ENCODE measurements at places on chromosomes 12 and 14. TPM values are rescaled to one million over a fixed set of nuclear protein-coding genes. Genes with fewer than 3 reads are reported as not detected.

- H3K4me1 ChIP-seq: no peaks in the 10 kb centered on the region
- no peaks in the 10 kb centered on the region for H3K27me3 ChIP-seq
- H3K4me3 ChIP-seq: no peak overlapping the region
- H3K36me3 ChIP-seq: no peaks in the 10 kb centered on the region
Measured at GRCh38 chr14:85122690-85123089, 407.3 kb upstream of the FLRT2 start.

DNA sequence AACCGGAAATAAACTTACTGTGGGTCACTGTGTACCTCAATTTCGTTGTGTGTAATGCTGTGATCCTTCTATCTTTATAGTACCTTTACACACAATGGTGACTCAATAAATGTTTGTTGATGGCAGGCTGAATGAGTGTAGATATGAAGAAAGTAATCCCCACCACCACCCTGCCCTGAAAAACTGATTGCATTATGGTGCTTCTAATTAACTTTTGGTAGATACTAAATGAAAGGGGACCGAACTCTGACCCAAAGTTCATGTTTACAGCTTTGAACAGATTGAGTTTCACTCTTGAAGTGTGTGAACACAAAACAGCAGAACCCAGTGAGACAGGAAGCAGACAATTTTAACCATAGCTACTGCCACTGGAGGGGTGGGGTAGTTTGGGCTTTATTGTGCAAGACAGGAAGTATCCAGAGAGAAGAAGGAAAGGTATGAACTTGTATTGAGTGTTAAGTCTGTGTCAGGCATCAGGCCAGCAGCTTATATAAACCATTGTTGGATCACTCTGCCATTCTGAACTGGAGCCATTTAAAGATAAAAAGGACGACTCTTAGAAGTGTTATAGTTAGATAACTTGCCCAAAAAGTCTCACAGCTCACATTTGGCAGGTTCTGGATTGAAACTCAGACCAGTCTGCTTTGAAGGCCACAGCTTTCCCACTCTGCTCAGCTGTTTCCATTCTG, 197.0 kb upstream of the AMIGO2 start:
- peak; percentile 72 for DNase-seq
- H3K27me3 ChIP-seq: no peaks in the 10 kb centered on the region
- no peaks in the 10 kb centered on the region for H3K36me3 ChIP-seq
- no peak overlapping the region for H3K27ac ChIP-seq
- peaks cover 12% of the 10 kb centered on the region for H3K4me1 ChIP-seq

AQP5 gene
- total RNA-seq: under 0.01 TPM

DNA sequence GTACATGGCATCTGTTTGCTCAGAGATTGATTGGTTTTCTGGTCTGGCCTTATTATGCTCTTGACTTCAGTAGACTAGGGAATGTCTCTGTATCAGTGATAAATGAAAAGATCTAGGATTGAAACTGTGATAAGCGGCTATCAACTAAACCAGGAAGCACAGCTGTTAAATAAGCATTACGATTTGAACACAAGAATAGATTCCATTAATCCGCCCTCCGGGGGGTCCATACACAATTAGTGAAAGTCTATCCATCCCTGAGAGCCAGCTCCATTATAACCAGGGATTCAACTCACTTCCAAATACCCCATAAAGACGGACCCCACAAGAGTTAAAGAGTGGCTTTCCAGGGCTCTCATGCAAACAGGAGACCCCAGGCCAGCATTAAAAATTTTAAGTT, 279.0 kb downstream of the GRIN2B start:
- DNase-seq: no peak
- H3K27me3 ChIP-seq: no peaks in the 10 kb centered on the region
- H3K36me3 ChIP-seq: no peaks in the 10 kb centered on the region
- no peak overlapping the region for H3K4me3 ChIP-seq
- no peak overlapping the region for H3K27ac ChIP-seq

DNA sequence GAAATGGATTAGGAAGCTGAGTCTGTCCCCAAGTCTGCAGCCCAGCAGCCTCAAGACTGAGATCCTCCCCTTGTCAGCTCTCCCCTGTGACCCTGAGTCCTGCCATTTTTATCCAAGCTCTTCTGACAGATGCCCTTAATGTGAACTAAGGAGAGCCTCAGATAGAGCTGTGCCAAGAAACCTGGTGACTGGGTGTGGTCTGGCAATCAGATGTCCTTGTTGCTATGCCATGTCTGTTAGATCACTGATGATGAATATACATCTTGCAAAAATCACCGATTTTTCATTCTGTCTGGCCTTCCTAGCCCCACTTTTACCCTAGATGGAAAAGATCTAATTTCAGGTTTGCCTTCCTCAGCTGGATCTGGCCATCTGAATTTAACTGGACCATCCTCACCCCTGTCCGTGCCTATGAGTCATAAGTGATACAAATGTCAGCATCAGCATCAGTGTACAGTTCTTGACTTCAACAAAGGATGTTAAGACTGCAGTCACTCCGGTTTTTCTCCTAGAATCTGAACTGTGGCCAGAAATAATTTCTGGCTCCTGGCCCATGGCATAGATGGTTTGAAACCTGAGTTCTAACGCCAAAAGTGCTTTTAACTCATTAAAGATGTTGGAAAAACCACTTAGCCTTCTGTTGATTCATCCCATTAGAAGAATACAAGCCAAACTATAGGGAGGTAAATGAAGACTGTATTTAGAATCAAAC, 61.2 kb upstream of the GRIP1 start:
- DNase-seq: peak; percentile 19
- no peaks in the 10 kb centered on the region for H3K36me3 ChIP-seq
- no peaks in the 10 kb centered on the region for H3K27me3 ChIP-seq
- H3K4me3 ChIP-seq: no peak overlapping the region

GRCh38 chr12:117470804-117471203, 109.4 kb upstream of the NOS1 start:
- H3K27ac ChIP-seq: no peak overlapping the region
- no peaks in the 10 kb centered on the region for H3K36me3 ChIP-seq
- no peaks in the 10 kb centered on the region for H3K27me3 ChIP-seq
- no peaks in the 10 kb centered on the region for H3K4me1 ChIP-seq
- H3K4me3 ChIP-seq: no peak overlapping the region

Measured in fibroblast of lung (primary cell).